ENCODE measurements at places on chromosomes 5 and 9.

- DNase-seq = no peak
These were observed 354.3 kb upstream of the ACTBL2 start for GRCh38 chr5:57836921-57837320.

GRCh38 chr5:5418006-5418405, 4.5 kb upstream of the ICE1 start:
- no peak for DNase-seq

- DNase-seq = no peak
These were observed 6.1 kb downstream of the CA9 start for GRCh38 chr9:35679766-35680330.

DNA sequence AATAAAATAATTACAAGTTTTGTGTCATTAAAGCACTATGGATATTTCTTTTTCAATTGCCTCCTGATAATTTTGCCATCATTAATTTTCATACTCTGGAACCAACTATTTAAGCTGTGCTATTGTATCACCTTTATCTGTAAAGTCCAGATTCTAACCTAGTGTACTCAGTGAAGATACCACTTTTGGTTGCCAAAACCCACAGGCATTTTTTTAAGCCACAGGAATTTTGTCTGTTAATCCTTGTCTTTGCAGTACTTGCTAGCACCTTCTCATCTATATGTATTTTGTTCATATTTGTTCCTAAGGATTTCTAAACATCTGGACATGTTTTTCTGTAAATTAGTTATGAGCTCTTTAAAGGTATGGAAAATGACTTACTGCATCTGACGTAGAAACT, 481.4 kb upstream of the DAB2 start:
- DNase-seq = no peak

Data from activated B cell treated with CpG ODN at 0.5 μM for 24 hours (primary cell).